Activated CD4-positive, alpha-beta memory T cell treated with anti-CD3 and anti-CD28 coated beads for 36 hours (primary cell): ENCODE measurements at places on chromosomes 16 and 17. TPM values are rescaled to one million over a fixed set of nuclear protein-coding genes. Genes with fewer than 3 reads are reported as not detected.

The JMJD6 gene
- 56.6 TPM for total RNA-seq

The TPSB2 gene
- total RNA-seq, result not detected

The KRT26 gene
- not detected for total RNA-seq

The CTF1 gene
- total RNA-seq, result 0.43 TPM

The TP53TG3F gene
- total RNA-seq, result not detected

The SLC47A2 gene
- not detected for total RNA-seq

The UBALD1 gene
- total RNA-seq, result 13.5 TPM

DNA sequence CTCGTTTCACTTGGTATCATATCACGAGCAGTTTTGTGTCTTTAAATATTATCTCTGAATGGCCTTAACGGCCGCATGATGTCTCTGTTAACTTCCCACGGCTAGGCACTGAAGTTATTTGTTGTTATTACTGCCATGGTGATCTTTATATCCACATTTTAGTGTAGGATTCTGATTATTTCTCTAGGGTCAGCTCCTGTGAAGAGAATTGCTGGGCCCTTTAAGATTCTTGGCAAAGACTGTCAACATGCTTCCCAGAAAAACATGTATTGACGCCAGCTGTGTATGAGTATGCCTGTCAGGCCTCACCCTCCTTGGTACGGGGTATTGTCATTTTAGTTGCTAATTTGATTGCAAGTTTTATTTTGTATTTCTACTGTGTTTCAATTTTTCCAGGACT, 263.5 kb downstream of the SNX29 start:
- peaks cover 2% of the 10 kb centered on the region for H3K36me3 ChIP-seq
- no peak for DNase-seq
- no peaks in the 10 kb centered on the region for H3K27me3 ChIP-seq
- no peak overlapping the region for H3K27ac ChIP-seq
- H3K4me3 ChIP-seq, result no peak overlapping the region

DNA sequence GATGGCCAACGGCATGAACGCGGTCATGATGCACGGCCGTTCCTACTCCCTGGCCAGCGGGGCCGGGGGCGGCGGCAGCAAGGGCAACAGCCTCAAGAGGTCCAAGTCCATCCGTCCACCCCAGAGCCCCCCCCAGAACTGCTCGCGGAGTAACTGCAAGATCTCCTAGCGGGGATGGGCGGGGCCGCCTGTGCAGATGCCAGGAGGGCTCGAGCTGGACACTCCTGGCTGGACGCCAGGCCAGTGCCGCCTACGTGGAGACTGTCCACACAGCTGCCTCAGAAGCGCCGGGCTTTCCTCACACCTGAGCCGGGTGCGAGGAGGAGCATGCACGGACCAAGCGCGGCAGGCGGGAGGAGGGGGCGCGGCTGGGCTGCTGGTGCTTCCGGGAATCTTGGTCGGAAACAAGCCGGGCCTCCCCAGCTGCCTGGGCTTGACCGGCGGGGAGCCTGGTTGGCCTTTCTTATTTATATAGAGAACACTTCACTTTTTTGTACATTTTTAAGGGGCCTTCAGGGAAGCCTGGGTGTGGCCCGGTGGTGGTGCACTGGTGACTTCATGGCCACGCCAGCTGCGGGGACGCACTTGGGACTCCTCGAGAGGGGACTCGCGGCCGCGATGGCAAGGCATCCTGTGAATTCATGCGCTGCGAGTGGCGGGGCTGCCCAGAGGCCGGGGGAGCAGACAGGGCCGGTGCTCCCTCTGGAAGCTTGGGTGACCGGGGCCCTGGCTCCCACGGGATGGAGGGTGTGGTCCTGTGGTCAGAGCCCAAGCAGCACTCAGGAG, 3.1 kb upstream of the WFIKKN1 start:
- H3K27ac ChIP-seq, result no peak overlapping the region
- no peak for DNase-seq
- H3K36me3 ChIP-seq, result no peaks in the 10 kb centered on the region
- no peaks in the 10 kb centered on the region for H3K4me1 ChIP-seq
- no peaks in the 10 kb centered on the region for H3K27me3 ChIP-seq

GRCh38 chr17:50375858-50376538, 3.0 kb downstream of the EME1 start:
- no peaks in the 10 kb centered on the region for H3K27me3 ChIP-seq
- H3K27ac ChIP-seq, result no peak overlapping the region
- H3K36me3 ChIP-seq, result peaks cover 61% of the 10 kb centered on the region
- H3K4me1 ChIP-seq, result peaks cover 20% of the 10 kb centered on the region
- DNase-seq, result no peak

- peaks cover 38% of the 10 kb centered on the region for H3K4me1 ChIP-seq
- H3K4me3 ChIP-seq, result no peak overlapping the region
- H3K36me3 ChIP-seq, result no peaks in the 10 kb centered on the region
- no peak for DNase-seq
Measured at GRCh38 chr16:89034573-89034961, 57.6 kb upstream of the CBFA2T3 start.

- H3K27me3 ChIP-seq, result no peaks in the 10 kb centered on the region
- no peak overlapping the region for H3K27ac ChIP-seq
- H3K4me1 ChIP-seq, result peaks cover 17% of the 10 kb centered on the region
- H3K36me3 ChIP-seq, result peaks cover 4% of the 10 kb centered on the region
- DNase-seq, result peak; percentile 7
- no peak overlapping the region for H3K4me3 ChIP-seq
Measured at GRCh38 chr16:67025210-67025550, 3.8 kb upstream of the CBFB start.

- no peak for DNase-seq
- no peaks in the 10 kb centered on the region for H3K27me3 ChIP-seq
- H3K4me1 ChIP-seq, result no peaks in the 10 kb centered on the region
- H3K27ac ChIP-seq, result no peak overlapping the region
- no peak overlapping the region for H3K4me3 ChIP-seq
Measured at GRCh38 chr16:82954224-82954929, 327.6 kb downstream of the CDH13 start.

- no peaks in the 10 kb centered on the region for H3K4me1 ChIP-seq
- H3K4me3 ChIP-seq, result no peak overlapping the region
- no peak overlapping the region for H3K27ac ChIP-seq
Measured at GRCh38 chr16:51509336-51509735, 358.3 kb upstream of the SALL1 start.

DNA sequence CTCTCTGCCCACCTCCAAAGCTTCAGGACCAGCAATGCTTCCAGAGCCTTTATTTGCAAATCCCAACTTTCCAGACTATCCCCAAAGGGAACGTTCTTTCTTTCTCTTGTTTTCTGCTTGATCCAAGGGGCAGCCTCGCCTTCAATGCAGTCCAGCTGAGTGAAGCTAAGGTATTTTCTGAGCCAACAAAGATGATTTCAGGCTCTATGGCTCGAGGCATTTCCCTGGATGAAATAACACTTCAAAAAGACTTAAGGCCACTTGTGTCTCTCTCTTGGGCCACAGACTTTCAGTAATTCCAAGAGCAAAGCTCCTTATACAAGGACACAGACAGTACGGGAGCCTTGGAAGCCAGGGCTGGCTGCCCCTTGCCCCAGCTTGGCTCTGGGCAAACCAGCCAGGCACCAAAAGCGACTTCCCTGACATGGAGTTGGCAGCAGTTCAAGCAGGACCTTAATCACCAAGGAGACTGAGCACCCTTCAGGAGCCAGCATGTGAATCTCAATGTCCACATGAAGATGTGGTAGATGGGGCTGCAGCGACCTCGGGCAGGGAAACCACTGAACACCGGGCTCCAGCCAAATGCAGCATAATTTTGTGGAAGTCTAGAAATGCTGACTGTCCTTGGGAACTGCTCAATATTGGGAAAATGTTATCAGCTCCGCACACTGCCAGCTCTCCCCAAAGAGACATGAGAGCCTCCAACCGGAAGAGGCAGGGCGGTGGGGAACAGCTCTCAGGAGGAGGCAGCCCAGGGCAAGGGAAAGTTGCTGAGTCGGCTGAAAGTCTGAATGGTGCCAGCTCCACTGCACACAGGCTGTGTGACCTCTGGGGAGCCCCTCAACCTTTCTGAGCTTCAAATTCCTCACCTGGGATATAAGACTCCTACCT, 39.0 kb downstream of the TK2 start:
- peaks cover 19% of the 10 kb centered on the region for H3K4me1 ChIP-seq
- no peak for DNase-seq
- H3K36me3 ChIP-seq, result no peaks in the 10 kb centered on the region

- peaks cover 59% of the 10 kb centered on the region for H3K4me1 ChIP-seq
- H3K27me3 ChIP-seq, result no peaks in the 10 kb centered on the region
- no peak for DNase-seq
- H3K36me3 ChIP-seq, result peaks cover 27% of the 10 kb centered on the region
- H3K4me3 ChIP-seq, result peak overlapping the region; percentile 81
Measured at GRCh38 chr16:20899071-20899470, 1.1 kb downstream of the DCUN1D3 start.

DNA sequence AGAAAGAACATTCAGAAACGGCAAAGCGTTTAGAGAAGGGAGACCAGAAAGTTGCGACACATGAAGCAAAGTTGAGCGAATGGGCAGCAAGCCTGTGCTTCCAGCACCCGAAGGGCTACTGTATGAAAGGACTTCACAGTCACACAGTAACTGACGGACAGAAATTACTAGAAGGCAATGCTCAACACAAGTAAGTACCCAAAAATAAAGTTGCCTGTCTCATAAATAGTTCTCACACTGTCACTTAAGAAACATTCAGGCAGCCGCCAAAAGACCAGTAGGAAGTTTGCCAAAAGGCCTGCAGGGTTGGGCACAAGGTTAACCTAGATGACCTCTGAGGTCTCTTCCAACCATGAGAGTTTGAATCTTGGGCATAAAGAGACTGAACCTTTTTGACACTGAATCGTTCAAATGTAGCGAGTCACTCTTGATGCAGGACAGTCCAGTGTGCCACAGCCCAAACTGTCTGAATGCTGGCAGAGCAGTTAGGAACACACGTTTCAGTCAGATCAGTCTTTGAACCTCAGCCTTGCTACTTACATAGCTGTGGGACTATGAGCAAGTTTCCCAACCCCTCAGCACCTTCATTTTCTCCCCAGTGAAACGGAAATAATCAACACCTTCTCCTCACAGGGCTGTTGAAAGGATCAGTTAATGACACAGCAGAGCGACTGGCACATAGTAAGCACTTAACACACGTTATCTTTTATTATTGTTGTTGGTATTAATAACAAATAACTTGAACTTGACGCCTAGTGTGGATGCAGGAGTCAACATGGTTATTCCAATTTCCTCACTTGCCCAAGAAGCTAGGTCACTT, 10.4 kb downstream of the NCBP3 start:
- H3K36me3 ChIP-seq, result peaks cover 18% of the 10 kb centered on the region
- no peaks in the 10 kb centered on the region for H3K27me3 ChIP-seq
- DNase-seq, result no peak
- no peak overlapping the region for H3K4me3 ChIP-seq
- peaks cover 6% of the 10 kb centered on the region for H3K4me1 ChIP-seq
- peak overlapping the region; percentile 36 for H3K27ac ChIP-seq

DNA sequence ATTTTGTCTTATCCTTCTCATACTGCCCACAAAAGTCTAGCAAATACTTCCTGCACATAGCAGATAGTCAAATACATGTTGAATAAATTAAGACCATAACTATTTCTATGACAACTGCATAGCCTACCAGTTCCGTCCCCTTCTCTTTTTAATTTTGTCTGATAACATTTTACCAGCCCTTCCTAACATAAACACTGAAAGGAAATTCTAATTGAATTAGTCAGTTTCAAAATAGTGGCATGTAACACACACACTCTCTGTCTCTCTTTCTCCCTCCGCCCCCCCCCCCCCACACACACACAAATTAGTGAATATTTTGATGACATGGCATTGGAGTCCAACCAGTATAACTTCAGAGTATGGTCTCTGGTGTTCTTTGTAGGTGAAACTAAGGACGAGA, 41.8 kb downstream of the TNRC6C start:
- no peak overlapping the region for H3K27ac ChIP-seq
- no peak overlapping the region for H3K4me3 ChIP-seq
- H3K4me1 ChIP-seq, result peaks cover 65% of the 10 kb centered on the region
- DNase-seq, result no peak
- peaks cover 8% of the 10 kb centered on the region for H3K36me3 ChIP-seq

DNA sequence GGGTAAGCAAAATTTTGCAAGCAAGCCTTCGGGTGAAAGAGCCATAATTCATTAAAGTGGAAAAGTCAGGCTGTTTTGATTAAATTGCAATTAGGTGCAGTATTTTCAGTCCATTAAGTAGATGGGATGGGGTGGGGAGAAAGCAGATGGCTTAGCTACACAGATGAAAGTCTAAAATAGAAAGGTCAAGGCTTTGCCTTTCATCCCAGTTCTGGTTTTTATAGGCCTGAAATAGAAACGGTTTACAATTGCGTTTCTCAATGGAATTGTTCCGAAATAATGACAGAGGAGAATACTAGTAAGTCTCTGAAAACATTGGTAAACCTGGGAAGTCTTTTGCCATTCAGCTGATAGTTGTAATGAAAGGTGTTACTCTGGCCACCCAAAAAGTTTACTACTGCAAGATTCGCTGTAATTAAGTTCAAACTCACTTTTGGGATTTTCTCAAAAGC, 1.5 kb downstream of the PPM1E start:
- H3K36me3 ChIP-seq, result no peaks in the 10 kb centered on the region
- H3K4me3 ChIP-seq, result peak overlapping the region; percentile 82
- H3K27me3 ChIP-seq, result peaks cover 56% of the 10 kb centered on the region
- H3K27ac ChIP-seq, result no peak overlapping the region
- peaks cover 10% of the 10 kb centered on the region for H3K4me1 ChIP-seq
- no peak for DNase-seq

DNA sequence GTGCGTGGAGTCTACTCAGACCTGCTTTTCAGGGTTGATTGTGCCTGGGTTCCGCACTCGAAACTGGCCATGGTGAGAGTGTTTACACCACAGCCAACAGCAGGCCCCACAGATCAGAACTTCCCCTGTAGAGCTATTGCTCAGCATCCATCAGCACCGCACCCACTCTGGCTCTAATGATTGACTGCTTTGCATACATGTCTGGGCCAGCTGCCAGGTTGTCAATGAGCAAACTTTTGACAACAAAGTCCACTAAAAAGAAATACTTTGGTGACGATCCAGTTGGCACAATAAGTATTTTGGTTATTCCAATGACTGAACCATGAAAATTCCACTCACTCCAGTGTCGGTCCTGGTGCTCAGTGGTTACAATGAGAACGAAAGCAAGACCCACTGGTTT, 190.7 kb downstream of the FOXL1 start:
- no peak overlapping the region for H3K27ac ChIP-seq
- no peak for DNase-seq
- no peaks in the 10 kb centered on the region for H3K4me1 ChIP-seq
- peaks cover 16% of the 10 kb centered on the region for H3K27me3 ChIP-seq

DNA sequence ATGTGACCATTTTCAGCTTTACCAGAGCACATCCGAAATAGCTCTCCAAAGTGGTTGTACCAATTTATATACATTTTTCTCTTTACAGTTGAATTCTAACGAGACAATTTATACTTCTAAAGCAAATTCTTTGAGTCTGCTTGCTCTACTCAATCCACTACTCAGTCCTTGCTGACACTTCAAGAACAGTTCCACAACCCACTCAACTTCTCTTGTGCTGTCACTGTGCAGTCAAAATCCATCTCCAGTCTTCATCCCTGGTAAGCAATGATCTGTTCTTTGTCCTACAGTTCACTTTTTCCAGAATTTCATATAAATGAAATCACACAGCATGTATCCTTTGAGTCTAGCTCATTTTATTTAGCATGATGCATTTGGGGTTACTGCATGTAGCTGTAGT, 30.6 kb downstream of the NETO2 start:
- H3K27ac ChIP-seq, result no peak overlapping the region
- H3K4me3 ChIP-seq, result no peak overlapping the region
- H3K4me1 ChIP-seq, result peaks cover 21% of the 10 kb centered on the region
- no peak for DNase-seq
